ENCODE measurements at places on chromosomes 3 and 15. TPM values are rescaled to one million over a fixed set of nuclear protein-coding genes. Genes with fewer than 3 reads are reported as not detected.

GRCh38 chr3:46228260-46229242 lies 13.7 kb upstream of the CCR3 start:
- peaks cover 11% of the 10 kb centered on the region for H3K4me1 ChIP-seq
- H3K27ac ChIP-seq: no peak overlapping the region
- no peaks in the 10 kb centered on the region for H3K36me3 ChIP-seq
- no peak overlapping the region for H3K4me3 ChIP-seq
- peaks cover 68% of the 10 kb centered on the region for H3K27me3 ChIP-seq
- no peak for DNase-seq

GRCh38 chr3:148938936-148939335 lies 52.4 kb upstream of the GYG1 start:
- no peak overlapping the region for H3K27ac ChIP-seq
- H3K4me3 ChIP-seq: no peak overlapping the region
- no peak for DNase-seq
- peaks cover 1% of the 10 kb centered on the region for H3K4me1 ChIP-seq
- no peaks in the 10 kb centered on the region for H3K36me3 ChIP-seq

GRCh38 chr3:140004271-140004670 lies 69.3 kb downstream of the CLSTN2 start:
- no peak overlapping the region for H3K4me3 ChIP-seq
- H3K4me1 ChIP-seq: no peaks in the 10 kb centered on the region
- H3K36me3 ChIP-seq: no peaks in the 10 kb centered on the region
- no peak overlapping the region for H3K27ac ChIP-seq
- DNase-seq: no peak

GRCh38 chr3:4030624-4031023 lies 231.4 kb downstream of the LRRN1 start:
- no peaks in the 10 kb centered on the region for H3K4me1 ChIP-seq
- H3K27me3 ChIP-seq: no peaks in the 10 kb centered on the region
- no peaks in the 10 kb centered on the region for H3K36me3 ChIP-seq
- no peak for DNase-seq
- no peak overlapping the region for H3K27ac ChIP-seq

Gene ALDH1A3
- total RNA-seq: not detected

Gene IL17RB
- 33.3 TPM for total RNA-seq

GRCh38 chr15:69794645-69795469 lies 302.9 kb downstream of the TLE3 start:
- H3K27ac ChIP-seq: no peak overlapping the region
- peaks cover 11% of the 10 kb centered on the region for H3K27me3 ChIP-seq
- peaks cover 3% of the 10 kb centered on the region for H3K4me1 ChIP-seq

- H3K4me3 ChIP-seq: no peak overlapping the region
- H3K4me1 ChIP-seq: no peaks in the 10 kb centered on the region
- DNase-seq: no peak
- H3K36me3 ChIP-seq: no peaks in the 10 kb centered on the region
These were observed 651.0 kb upstream of the NAALADL2 start for GRCh38 chr3:174208161-174208560.

DNA sequence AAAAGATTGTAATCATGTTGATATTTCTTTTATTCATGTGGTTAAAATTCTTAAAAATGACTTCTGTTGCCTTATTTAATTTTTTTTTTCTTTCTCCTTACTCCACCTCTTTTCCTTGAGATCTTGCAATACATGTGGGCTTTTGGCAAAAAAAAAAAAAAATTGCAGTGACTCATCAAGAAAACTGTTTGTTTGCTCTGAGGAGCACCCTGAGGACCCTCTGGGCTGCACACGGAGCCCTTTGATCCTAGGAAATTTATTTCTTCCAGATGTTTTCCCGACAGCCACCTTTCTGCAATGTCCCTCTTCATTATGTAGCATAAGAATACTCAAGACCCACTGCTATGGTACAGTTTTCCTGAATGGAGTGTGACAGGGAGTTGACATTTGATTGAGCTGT lies 371.7 kb downstream of the ZBTB20 start:
- H3K4me1 ChIP-seq: no peaks in the 10 kb centered on the region
- no peaks in the 10 kb centered on the region for H3K27me3 ChIP-seq
- no peak for DNase-seq
- H3K27ac ChIP-seq: no peak overlapping the region
- H3K36me3 ChIP-seq: no peaks in the 10 kb centered on the region

GRCh38 chr3:141738891-141739363 lies 829 bp downstream of the RNF7 start:
- no peaks in the 10 kb centered on the region for H3K27me3 ChIP-seq
- DNase-seq: peak; percentile 18
- H3K27ac ChIP-seq: peak overlapping the region; percentile 99
- peaks cover 24% of the 10 kb centered on the region for H3K4me1 ChIP-seq
- peaks cover 30% of the 10 kb centered on the region for H3K36me3 ChIP-seq

DNA sequence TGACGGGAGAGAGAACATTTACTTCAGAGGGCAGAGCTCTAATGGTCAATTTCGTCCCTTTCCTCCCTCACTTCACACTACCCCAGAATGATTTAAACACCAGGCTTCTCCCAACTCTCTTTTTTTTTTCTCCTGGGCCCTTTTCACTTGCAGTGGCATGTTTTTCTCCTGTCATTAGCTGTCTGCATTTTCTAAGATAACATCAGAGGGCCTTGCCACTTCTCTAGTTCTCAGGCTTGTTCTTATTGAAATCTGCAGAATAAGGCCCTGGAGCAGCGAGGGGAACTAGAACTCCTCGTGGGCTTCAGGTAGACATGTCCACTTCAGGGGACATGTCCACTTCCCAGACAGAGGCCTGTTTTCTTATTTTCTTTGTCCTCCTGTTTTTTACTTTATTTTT lies 514.4 kb upstream of the TBL1XR1 start:
- no peak for DNase-seq
- H3K36me3 ChIP-seq: no peaks in the 10 kb centered on the region
- H3K4me1 ChIP-seq: no peaks in the 10 kb centered on the region
- H3K27me3 ChIP-seq: no peaks in the 10 kb centered on the region
- no peak overlapping the region for H3K27ac ChIP-seq

GRCh38 chr3:119388577-119388976 lies 74.8 kb downstream of the TMEM39A start:
- no peak overlapping the region for H3K27ac ChIP-seq
- no peaks in the 10 kb centered on the region for H3K27me3 ChIP-seq
- H3K36me3 ChIP-seq: peaks cover 9% of the 10 kb centered on the region
- H3K4me1 ChIP-seq: no peaks in the 10 kb centered on the region
- no peak overlapping the region for H3K4me3 ChIP-seq
- no peak for DNase-seq

Gene CMTM7
- 60.0 TPM for total RNA-seq

GRCh38 chr3:115099986-115100571 lies 47.0 kb downstream of the ZBTB20 start:
- H3K4me1 ChIP-seq: peaks cover 17% of the 10 kb centered on the region
- DNase-seq: no peak
- no peaks in the 10 kb centered on the region for H3K36me3 ChIP-seq
- H3K27ac ChIP-seq: peak overlapping the region; percentile 52
- H3K4me3 ChIP-seq: peak overlapping the region; percentile 72

DNA sequence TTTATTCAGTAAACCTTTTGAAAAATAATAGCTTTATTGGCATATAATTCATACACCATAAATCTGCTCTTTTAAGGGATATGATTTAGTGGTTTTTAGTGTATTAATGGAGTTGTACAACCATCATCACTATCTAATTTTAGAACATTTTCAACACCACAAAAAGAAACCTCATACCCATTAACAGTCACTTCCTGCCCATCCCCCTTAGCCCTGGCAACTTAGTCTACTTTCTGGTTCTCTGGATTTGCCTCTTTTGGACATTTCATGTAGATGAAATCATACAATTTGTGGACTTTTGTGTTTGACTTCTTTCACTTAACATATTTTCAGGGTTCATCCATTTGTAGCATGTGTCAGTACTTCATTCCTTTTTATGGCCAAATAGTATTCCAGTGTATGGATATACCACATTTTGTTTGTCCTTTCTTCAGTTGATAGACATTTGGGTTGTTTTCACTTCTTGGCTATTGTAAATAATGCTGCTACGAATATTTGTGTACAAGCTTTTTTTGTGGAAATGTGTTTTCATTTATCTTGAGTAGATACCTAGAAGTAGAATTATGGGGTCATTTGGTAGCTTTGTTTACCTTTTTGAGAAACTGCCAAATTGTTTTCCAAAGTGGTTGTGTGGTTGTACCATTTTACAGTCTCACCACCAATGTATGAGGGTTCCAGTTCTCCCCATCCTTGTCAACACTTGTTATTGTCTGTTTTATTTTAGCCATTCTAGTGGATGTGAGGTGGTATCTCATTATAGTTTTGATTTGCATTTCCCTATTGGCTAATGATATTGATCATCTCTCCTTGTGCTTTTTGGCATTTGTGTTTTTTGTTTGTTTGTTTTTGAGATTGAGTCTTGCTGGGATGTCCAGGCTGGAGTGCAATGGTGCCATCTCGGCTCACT lies 45.8 kb downstream of the SMAD3 start:
- H3K4me1 ChIP-seq: peaks cover 78% of the 10 kb centered on the region
- peak overlapping the region; percentile 12 for H3K27ac ChIP-seq
- DNase-seq: no peak
- H3K27me3 ChIP-seq: no peaks in the 10 kb centered on the region
- H3K4me3 ChIP-seq: no peak overlapping the region

DNA sequence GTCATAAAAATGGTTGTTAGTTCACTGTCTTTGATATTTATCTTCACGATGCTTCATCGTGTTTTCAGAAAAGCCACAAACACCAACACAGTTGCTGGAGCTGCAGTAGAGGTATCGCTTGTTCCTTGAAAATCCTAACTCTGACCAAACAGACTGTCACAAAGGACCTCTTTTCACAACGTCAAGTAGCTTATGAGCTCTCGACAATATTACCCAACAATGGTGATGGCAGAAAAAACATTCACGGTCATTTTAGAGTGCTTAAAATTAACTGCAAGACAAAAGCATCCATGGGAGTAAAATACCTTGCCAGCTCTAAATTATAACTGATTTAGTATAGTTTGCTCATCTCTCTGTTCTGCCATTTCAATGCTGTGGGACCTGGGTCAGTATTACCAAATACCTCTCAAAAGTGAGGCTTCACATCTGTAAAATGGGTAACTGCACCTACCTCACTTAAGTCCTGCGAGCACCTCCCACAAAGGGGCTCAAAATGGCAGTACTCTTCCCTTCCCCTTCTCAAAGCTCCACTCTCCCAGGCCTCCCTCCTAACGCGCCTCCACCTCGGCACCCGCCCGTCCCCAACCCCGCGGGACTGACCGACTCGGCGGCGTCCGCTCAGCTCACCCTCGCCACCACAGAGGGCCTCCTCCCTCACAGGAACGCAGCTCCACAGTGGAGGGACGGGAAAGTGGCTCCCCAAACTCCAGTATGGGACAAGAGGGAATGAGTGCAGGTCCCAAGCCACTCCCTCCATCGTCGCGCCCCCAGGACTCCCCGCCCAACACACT lies 546 bp downstream of the TRIM59 start:
- no peaks in the 10 kb centered on the region for H3K27me3 ChIP-seq
- H3K4me1 ChIP-seq: peaks cover 38% of the 10 kb centered on the region
- peaks cover 52% of the 10 kb centered on the region for H3K36me3 ChIP-seq

Gene AADACL2
- not detected for total RNA-seq

GRCh38 chr3:39203860-39204259 lies 11.5 kb upstream of the XIRP1 start:
- H3K36me3 ChIP-seq: no peaks in the 10 kb centered on the region
- H3K27me3 ChIP-seq: peaks cover 32% of the 10 kb centered on the region
- peaks cover 9% of the 10 kb centered on the region for H3K4me1 ChIP-seq
- H3K4me3 ChIP-seq: no peak overlapping the region
- no peak overlapping the region for H3K27ac ChIP-seq

GRCh38 chr3:137845666-137846065 lies 81.6 kb downstream of the SOX14 start:
- H3K4me1 ChIP-seq: no peaks in the 10 kb centered on the region
- H3K27ac ChIP-seq: no peak overlapping the region
- no peak for DNase-seq
- no peak overlapping the region for H3K4me3 ChIP-seq
- no peaks in the 10 kb centered on the region for H3K36me3 ChIP-seq

Gene C3orf20
- total RNA-seq: 0.07 TPM

DNA sequence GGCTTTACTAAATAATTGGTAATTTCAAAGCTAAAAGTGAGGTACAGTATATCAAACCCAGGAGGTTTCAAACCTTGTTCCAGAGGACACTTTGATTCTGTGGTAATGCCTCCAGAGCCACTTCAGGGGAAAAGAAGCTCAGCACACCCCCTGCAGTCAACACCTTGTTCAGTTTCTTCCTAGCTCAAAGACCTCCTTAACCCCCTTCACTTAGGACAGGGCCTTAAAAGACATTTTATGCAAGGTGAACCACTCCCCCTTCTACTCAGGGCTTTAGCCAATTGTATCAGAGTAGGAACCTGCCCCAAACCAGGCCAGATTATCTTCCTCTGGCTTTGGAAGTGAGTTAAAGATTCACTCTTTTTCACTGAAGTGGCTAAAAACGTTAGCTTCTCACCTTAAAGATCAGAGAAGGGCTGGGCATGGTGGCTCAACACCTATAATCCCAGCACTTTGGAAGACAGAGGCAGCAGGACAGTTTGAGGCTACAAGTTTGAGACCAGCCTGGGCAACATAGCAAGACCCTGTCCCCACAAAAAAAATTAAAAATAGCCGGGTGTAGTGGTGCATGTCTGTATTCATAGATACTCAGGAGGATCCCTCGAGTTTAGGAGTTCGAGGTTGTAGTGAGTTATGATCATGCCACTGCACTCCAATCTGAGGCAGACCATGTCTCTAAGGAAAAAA lies 3.4 kb downstream of the DENND6A start:
- no peaks in the 10 kb centered on the region for H3K27me3 ChIP-seq
- peaks cover 41% of the 10 kb centered on the region for H3K4me1 ChIP-seq
- DNase-seq: no peak
- H3K36me3 ChIP-seq: peaks cover 20% of the 10 kb centered on the region
- H3K4me3 ChIP-seq: no peak overlapping the region

Gene MUC4
- 1.4 TPM for total RNA-seq

- peaks cover 7% of the 10 kb centered on the region for H3K4me1 ChIP-seq
- no peaks in the 10 kb centered on the region for H3K36me3 ChIP-seq
- H3K27ac ChIP-seq: no peak overlapping the region
- H3K27me3 ChIP-seq: peaks cover 5% of the 10 kb centered on the region
- H3K4me3 ChIP-seq: no peak overlapping the region
- DNase-seq: no peak
These were observed 3.2 kb upstream of the PLSCR2 start for GRCh38 chr3:146472611-146473010.

Gene SLC9C1
- total RNA-seq: 0.37 TPM

Gene BTLA
- total RNA-seq: 35.7 TPM

Gene PLSCR2
- total RNA-seq: not detected

Gene KIF23
- 46.8 TPM for total RNA-seq

DNA sequence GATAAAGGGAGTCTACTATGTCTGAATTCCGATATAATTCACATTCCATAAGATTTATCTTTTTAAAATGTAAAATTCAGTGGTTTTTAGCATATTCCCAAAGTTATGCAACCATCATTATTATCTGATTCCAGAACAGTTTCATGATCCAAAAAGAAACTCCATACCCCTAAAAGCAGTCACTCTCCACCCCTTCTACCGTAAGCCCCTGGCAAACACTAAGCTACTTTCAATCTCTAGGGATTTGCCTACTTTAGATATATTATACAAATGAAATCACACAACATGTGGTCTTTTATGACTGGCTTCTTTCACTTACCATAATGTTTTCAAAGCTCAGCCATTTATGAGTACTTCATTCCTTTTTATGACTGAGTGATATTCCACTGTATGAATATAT lies 65.6 kb downstream of the TMEM212 start:
- no peak for DNase-seq
- H3K4me3 ChIP-seq: no peak overlapping the region
- no peaks in the 10 kb centered on the region for H3K4me1 ChIP-seq

- no peaks in the 10 kb centered on the region for H3K36me3 ChIP-seq
- no peak overlapping the region for H3K27ac ChIP-seq
- no peak overlapping the region for H3K4me3 ChIP-seq
- H3K4me1 ChIP-seq: no peaks in the 10 kb centered on the region
These were observed 836.2 kb downstream of the AGBL1 start for GRCh38 chr15:86915811-86916331.

Data from activated T-helper 2 cell treated with anti-CD3 and anti-CD28 coated beads, Interferon-gamma antibody, Interleukin-2, Interleukin-4, amounts not matched to agents 10 μg/mL and 5 μg/mL and 100 μg/mL, durations not matched to agents 14 hours and 24 hours and 36 hours (primary cell).